Breast epithelium (tissue), 4 donors: ENCODE measurements at places on chromosomes 3 and 15. TPM values are rescaled to one million over a fixed set of nuclear protein-coding genes. Genes with fewer than 3 reads are reported as not detected.

GRCh38 chr15:75199357-75199940 is 2.2 kb upstream of the C15orf39 start:
- DNase-seq = no peak

DNA sequence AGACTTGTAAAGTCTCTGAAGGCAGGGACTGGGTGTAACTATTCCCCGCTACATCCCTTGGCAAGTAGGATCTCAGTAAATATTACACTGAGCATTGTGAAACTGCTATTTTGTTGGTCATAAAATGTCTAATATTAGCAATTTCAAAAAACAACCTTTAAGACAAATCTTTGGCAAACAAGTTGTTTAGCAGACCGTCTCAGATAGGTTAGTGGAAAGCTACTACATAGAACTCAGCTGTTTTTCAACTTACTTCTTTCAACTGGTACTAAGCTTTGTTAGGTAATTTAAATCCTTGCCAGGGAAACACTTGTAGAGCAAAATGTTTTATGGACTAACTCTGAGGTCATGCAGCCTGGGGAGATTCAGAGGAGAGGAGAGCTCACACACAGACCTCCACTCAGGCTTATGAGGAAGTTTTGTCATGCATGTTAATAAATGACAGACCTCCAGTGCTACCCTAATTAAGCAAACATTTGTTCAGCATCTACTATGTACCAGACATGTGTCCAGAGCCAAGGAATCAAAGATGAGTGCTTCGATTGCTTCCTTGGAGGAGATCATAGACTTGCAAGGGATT is 61.6 kb upstream of the STAC start:
- DNase-seq = no peak

DNA sequence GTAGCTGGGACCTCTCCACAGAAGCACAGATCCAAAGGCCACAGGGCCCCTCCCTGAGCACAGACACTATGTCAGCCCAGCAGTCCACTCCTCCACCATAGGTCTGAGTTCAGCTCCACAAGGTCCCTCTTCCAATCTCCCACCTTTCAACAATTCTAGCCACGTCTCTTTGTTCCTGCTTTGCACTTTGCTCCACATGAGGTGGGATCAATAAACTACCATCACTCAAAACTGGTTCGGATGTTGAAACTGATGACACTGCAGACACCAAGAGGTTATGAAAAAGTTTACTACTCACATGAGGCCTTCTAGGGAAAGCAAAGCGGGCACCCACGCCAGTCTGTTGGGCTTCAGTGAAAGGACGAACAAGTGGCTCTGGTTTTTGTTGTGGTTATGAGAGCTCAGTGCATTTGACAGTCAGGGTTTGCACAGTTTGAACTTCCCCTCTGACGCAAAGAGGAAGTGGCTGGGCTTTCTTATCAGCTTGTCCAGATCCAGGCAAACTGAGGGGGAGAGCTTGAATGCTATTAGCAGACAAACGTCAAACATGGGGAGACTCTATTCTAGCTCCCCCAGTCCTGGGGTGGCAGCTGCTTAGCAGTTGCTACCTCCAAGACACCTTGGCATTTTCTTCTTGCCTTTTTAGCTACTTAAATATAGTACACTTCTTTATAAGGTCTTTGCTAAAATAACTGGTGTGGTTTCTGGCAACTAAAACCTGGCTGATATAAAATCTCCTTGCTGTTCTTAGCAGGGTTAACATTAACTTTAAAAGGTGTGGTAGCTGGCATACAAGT is 37.8 kb downstream of the ZNF445 start:
- no peak for DNase-seq

SCAANT1 gene
- not detected for total RNA-seq

- no peak for DNase-seq
Measured at GRCh38 chr3:139231555-139232281, 112.1 kb upstream of the MRPS22 start.

- DNase-seq = no peak
Measured at GRCh38 chr3:163929069-163929652, 1149.1 kb downstream of the SI start.

CCDC39 gene
- total RNA-seq = 0.33 TPM

CHRNA7 gene
- total RNA-seq = 2.3 TPM

GCSAM gene
- total RNA-seq = 0.66 TPM

DNA sequence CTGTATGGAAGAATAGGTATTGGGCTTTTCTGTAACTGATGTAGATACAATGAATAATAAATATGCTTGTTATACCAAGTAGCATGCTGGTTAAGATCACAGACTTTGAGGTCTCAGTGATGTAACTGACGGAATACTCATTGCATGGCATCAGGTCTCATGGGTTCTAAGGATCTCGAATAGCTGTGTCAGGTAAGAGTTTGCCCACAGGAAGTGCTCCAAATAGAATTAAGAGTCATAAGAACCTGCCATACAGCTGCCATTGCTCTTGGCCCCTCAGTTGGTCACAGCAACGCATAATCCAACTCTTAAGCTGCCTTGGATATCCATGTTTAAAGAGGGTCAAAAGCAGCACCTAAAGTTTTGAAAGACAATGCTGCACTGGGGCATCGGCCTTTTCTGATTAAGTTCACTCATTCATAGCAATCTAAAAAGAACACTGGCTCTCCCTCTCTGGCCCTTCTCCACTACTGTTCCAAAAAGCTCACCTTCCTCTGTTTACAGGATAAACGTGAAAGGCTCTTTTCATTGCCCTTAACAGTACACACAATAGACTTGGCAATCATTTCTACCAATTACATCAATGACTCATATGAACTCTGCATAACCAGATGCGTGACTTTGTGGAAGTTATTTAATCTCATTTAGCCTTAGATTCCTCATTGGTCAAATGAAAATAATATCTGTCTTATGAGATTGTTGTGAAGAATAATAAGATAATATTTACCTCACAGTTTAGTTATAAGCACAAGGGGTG is 74.6 kb downstream of the ZBTB20 start:
- DNase-seq = no peak

- DNase-seq = no peak
Measured at GRCh38 chr15:76168237-76168984, 108.6 kb downstream of the TMEM266 start.

GRCh38 chr3:98892263-98892662 is 9.2 kb downstream of the DCBLD2 start:
- DNase-seq = no peak

GRCh38 chr15:40744815-40745152 is 10.3 kb downstream of the RMDN3 start:
- DNase-seq = no peak

BFSP2 gene
- not detected for total RNA-seq

GRCh38 chr3:121529308-121529707 is 16.5 kb downstream of the POLQ start:
- DNase-seq = no peak

GRCh38 chr3:145219355-145220235 is 941.4 kb downstream of the PLOD2 start:
- no peak for DNase-seq

DNAJC13 gene
- 42.0 TPM for total RNA-seq

- DNase-seq = no peak
Measured at GRCh38 chr3:107265526-107265925, 111.7 kb upstream of the CCDC54 start.

GOLGA6B gene
- not detected for total RNA-seq

DNA sequence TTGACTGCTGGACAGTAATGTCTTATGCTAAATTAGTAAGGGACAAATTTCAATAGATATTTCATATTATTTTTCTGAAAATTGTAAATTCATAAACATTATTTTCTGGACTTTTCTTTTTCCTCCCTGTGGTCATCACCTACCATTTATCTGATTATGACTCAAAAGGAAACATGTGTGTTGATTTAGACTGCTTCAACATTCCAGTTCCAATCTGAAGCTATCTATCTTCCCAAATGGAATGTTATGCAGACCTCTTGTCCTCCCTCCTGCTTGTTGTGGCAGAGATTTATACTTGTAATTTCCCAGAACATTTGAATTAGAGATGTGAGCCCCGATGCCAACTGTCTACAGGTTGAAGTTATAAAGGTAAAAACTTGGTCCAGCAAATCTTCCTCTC is 803.4 kb downstream of the TUSC7 start:
- no peak for DNase-seq

ALS2CL gene
- 6.7 TPM for total RNA-seq

DNA sequence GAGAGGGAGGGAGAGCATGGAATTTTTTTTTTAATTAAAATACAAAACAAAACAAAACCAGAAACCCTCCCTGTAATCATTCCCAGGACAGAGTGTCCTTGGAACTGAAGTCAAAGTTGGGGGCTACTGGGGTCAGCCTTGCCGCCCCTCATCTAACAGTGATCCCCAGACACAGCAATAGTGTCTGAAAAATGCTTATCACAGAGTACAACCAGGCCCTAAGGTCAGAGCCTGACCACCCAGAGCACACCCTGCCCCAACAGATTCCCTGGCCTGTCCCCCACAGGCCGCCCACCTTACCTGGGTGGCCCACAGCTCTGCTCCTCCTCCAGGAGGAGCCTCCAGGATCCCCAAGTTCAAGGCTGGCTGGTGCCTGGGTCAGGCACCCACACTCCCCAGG is 101.6 kb upstream of the LINGO1 start:
- no peak for DNase-seq

DNA sequence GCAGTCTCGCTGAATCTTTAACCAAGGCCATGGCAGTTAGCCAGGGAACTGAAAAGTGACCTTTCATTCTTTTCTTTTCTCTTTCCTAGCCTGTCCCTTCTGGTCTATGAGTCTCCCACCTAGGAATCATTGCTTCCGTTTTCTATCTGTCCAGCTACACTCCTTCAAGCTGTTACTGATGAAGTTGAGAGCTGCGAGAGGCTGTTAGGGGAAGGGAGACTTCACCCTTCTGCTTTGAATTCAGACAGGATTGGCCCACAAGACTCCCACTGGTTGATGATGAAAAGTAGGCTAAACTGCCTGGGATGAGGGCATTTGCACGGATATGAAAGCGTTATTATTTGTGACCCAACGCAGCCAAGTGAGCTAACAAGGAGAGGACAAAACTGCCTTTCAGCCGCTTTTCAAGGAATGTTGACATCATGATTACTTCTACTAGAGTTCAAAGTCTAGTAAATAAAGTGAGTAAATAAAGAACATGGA is 30.2 kb downstream of the EIF4E3 start:
- no peak for DNase-seq

- no peak for DNase-seq
Measured at GRCh38 chr3:96779810-96780209, 34.6 kb upstream of the EPHA6 start.

GRCh38 chr15:98134905-98135304 is 174.4 kb downstream of the ARRDC4 start:
- no peak for DNase-seq

DNA sequence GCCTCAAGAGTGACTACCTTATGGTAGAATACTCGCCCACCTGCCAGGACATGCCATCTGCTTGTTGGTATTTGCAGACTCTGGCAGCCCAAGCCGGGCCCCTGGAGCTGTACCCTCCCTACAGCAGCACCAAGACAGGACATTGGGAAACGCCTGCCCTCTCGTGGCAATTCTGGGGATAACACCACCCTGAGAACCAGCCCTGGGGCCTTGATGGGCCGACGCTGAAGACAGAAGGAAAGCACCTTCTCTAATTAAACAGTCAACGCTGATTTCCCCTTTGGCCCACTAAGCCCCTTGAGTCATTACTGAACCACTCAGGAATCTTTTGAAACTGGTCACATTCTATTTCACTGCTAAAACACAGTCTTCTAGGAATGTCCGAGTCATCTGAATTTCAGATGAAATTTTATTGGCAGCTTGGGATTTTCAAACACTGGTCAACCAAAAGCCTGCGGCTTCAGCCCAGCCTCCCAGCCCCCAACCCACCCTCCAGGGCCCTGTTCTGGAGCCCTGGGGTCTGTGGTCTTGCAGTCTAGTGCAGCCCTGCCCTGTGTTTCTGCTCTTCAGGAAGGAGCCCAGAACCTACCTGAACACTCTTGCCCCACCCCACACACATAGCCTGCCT is 91.3 kb downstream of the TMEM266 start:
- peak; percentile 75 for DNase-seq
